ENCODE measurements at places on chromosomes 3 and 15. TPM values are rescaled to one million over a fixed set of nuclear protein-coding genes. Genes with fewer than 3 reads are reported as not detected.

Gene CCRL2
- total RNA-seq, result not detected

Gene LRRC31
- not detected for total RNA-seq

Gene NOX5
- not detected for total RNA-seq

Gene REC114
- not detected for total RNA-seq

Gene TJP1
- 140 TPM for total RNA-seq

Gene GP9
- total RNA-seq, result not detected

Gene KNG1
- total RNA-seq, result not detected

Gene SPESP1
- not detected for total RNA-seq

Gene DAZL
- 21.7 TPM for total RNA-seq

Gene ZNF385D
- total RNA-seq, result 1.5 TPM

Gene CHST13
- total RNA-seq, result 0.99 TPM

Measured in H9 (cell line).